CD4-positive, alpha-beta T cell treated with Interleukin-1 beta for 1 hour (primary cell): ENCODE measurements at places on chromosomes 3 and 15.

GRCh38 chr3:88713233-88713691 lies 394.2 kb upstream of the EPHA3 start:
- no peak for DNase-seq

- DNase-seq = no peak
Measured at GRCh38 chr15:73317651-73318462, 50.9 kb downstream of the HCN4 start.

- peak; percentile 5 for DNase-seq
Measured at GRCh38 chr3:149701977-149702350, 44.1 kb upstream of the WWTR1 start.

DNA sequence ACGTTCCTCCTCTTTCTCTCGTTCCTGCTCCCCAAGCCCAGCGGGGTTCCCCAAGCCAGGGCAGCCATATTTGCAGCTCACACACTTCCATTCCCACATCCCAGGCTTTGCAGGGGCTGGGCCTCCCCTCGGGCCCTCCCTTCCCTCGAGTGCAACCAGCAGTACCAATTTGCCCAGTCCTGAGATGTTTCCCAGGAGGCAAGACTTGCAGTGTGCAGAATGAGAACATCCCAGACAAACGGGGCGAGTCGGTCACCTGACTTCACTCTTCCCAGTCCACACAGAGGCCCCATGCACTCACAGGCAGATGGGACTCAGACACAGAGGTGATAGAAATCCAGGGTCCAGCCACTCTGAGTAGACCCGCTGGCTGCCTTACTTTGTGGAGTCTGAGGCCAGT lies 56.2 kb upstream of the SLC6A6 start:
- no peak for DNase-seq

GRCh38 chr3:18649666-18650363 lies 224.7 kb upstream of the SATB1 start:
- DNase-seq = peak; percentile 6

DNA sequence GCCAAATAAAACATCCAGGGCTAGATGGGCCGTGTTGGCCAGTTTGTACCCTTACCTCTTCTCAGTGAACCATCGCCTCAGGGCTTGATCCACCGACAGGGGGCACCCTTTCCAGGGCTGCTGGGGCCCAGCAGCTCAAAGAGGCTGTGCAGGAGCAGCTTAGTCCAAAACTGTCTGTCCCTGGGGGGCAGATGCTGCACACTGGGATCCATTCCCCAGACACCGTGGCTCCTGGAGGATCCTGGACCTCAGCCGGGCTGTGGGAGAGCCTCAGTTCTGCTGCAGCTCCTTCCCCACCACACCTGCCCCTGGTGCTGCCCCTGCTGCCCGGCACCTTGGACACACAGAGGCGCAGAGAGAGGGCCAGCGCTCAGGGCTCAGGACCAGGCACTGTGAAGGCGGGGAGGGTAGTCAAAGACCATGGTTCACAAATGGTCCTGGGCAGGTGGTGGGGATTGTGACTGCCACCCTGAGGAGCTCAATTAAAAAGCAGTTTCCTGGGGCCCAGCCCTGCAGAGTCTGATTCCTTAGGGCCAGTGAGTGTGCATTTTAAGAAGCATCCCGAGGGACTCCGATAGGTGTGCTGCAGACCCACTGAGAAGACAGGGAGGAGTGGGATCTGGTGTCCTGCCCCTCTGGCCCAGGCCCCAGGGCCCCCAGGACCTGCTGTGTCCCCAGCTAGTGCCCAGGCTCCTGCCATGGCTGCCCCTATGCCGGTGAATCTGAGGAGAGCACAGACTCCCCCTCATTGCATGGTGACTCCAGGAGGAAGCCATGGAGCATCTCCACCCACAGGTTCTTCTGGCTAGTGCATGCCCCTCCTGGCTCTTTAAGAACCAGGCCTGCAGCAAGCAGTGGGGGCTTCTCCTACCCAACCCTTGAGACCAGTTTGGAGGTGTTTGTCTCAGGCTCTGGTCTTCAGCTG lies 86.5 kb upstream of the PRR20G start:
- DNase-seq = no peak

DNA sequence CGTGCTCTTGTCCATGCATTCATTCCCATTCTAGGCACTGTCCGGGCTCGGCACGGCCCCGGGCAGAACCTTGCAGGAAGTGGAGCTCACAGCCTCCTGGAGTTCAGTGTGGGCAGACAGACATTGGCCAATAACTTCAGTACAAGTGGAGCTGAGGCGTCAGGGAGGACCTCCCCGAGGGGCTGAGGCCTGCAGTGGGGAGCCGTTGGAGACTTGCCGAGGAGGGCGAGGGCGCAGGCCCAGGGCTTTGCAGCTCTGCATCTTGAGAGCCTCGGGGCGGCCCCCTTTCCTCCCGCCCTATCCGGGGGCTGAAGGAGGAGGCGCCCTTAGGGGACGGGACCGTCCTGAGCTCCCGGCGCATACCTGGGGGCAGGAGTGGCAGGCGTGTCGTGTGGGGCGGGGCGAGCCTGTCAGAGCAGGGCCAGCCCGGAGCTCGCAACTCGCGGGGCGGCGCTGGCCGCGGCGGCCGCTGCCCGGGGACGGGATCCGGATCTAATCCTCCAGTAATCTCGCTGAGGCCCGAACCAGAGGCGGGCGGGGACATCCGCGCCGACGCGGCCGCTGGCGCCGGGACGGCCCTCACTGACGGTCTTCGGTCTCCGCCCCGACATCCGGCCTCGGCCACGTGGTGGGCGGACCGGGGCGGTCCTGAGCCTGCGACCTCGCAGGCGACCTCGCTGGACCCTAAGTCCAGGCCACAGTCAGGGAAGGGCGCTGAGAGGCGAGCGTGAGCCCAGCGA lies at the start of gene ACY1:
Gene ACY1, plus strand, starts transcription at position 698 of the 740 bp plus-strand sequence. CDS start 530 bp downstream, outside the sequence.
- DNase-seq = peak; percentile 64

DNA sequence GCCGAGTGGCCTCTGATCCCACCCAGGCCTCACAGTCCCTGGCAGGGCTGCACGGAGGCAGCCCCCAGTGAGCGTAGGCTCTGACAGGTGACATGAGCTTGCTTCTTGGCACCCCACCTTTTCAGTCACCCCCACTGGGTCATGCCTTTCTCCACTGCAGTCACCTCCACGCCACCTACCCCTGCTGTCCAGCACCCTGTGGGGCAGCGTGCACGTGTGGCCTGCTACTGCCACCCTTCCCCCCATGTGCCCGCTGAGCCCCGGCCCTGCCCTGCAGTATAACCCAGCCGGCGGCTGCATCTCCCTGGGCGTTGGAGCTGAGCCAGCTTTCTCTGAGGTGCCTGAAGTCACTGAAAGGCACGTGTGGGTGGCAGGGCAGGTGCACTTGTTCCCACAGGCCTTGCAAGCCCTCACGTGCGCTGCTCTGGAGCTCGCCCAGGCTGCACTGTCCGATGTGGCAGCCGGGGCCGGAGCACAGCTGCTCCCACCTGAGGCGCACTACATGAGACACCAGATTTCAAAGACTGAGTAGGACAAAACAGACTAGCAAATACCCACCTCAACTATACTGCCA lies 65.6 kb downstream of the NIPA2 start:
- no peak for DNase-seq

GRCh38 chr3:33167716-33168336 lies 50.8 kb downstream of the SUSD5 start:
- no peak for DNase-seq

DNA sequence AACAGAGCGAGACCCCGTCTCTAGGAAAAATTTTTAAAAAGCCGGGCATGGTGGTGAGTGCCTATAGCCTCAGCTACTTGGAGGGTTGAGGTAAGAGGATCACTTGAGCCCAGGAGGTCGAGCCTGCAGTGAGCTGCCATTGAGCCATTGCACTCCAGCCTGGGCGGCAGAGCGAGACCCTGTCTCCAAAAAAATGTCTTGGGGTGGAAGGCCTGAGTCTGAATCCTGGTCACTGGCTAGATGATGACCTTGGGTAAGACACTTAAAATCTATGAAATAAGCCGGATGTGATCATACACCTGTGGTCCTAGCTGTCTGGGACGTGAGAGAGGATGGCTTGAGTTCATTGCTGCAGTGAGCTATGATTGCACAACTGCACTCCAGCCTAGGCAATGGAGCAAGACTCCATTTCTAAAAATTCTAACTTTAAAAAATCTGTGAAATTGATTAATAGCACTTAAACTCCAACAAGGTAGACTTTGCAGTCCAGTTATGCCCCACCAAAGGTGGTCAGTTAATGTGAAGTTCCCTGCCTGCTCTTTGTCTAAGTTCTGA lies 157.3 kb upstream of the UMPS start:
- DNase-seq = no peak

GRCh38 chr15:98870788-98871187 lies 136.8 kb downstream of the PGPEP1L start:
- no peak for DNase-seq

DNA sequence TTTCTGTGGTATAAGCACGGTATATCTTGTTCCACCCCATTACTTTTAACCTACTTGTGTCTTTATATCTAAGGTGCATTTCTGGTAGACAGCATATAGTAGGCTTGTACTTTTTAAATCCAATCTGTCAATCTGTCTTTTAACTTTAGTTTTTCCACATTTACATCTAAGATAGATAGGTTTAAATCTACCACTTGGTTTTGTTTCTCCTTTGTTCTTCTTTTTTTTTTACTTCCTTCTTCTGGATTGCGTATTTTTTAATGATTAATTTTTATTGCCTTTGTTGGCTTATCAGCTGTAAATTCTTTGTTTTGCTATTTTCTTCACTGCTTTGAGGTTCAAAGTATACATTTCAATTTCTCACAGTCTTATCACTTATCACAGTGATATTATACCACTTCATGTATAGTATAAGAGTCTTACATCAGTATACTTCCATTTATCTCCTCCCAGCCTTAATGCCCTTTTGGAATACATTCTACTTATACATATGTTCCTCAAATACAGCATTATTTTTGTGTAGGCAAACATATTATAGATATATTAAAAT lies 31.0 kb downstream of the IQCB1 start:
- no peak for DNase-seq

GRCh38 chr15:78977091-78977571 lies 32.3 kb upstream of the CTSH start:
- DNase-seq = peak; percentile 26
